ENCODE measurements at places on chromosomes 2 and 18.

- no peak for DNase-seq
Measured at GRCh38 chr2:55296393-55296792, 27.4 kb upstream of the MTIF2 start.

GRCh38 chr18:40341701-40342100 is 1613.3 kb upstream of the PIK3C3 start:
- DNase-seq: no peak

GRCh38 chr2:217248312-217248935 is 388.6 kb upstream of the TNP1 start:
- peak; percentile 84 for DNase-seq

GRCh38 chr18:42192251-42193248 is 237.5 kb downstream of the PIK3C3 start:
- DNase-seq: peak; percentile 88

DNA sequence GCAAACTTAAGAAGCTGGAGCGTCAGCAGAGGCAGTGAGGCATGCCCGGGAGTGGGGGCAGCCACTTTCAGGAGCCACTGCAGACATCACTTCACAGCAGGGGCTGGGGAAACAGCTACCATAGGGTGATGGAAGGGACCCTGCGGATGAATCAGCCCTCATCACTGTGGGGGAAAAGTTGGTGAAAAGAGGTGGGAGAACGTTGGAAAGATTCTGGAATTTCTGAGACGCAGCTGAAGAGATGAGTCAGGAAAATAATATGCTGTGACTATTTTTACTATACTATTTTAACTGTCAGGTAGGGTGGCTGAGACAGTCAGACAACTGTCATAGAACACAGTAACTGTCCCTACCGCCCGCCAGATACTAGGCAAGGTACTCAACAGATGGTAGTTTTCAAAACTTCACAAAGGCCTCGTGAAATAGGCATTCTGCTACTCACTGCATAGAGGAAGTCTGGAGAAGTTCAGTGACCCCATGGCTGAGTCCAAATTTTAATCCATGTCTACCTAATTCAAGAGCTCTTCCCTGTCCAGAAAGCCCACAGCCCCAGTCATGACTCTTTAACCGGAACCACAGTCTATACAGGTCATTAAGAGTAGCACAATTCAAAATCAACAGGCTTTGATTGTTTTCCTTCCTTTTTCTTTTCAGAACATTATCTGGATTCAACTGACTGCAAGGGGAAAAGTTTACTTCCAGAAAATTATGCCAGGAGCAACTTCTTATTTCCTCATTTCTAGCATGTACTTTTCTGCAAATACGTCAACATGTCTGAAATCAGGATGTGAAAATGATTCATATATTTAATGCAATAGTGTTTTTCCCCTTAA is 39.3 kb upstream of the EPB41L3 start:
- no peak for DNase-seq

DNA sequence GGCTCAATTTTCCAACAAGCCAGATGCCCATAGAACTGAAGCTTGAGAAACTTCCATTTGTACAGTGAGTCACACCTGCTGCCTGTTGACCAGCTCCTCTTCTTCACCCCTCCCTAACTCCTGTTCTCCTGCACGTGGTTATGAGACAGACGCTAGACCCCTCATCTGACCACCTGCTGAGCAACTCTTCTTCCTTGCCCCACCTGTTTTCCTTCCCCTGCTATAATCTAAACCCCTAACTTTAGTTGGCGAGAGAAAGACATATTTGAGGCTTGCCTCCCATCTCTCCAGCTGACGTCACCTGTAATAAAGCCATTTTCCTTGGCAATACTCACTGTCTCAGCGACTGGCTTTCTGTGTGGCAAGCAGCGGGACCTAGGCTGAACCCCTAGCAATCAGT is 22.3 kb upstream of the ITM2C start:
- no peak for DNase-seq

- DNase-seq: peak; percentile 87
Measured at GRCh38 chr2:47360927-47361326, 42.0 kb upstream of the MSH2 start.

DNA sequence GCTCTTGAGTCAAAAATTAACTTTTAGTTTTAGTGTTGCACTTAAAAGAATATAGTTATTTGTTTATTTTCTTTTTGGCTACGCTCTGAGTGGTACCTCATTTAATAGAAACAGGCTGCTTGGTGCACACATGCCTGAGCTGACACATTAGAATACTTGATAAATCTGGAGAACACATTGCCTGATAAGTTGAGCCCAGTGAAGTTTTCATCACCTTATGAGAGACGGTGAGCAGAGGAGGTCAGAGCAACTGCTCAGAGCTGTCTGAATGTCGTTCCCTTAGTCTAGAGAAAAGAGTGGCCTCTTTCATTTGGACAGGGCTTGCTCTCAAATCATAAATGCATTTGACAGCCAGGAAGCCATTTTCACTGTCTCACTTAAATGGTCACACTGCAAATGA is 715.9 kb downstream of the MBD2 start:
- no peak for DNase-seq

DNA sequence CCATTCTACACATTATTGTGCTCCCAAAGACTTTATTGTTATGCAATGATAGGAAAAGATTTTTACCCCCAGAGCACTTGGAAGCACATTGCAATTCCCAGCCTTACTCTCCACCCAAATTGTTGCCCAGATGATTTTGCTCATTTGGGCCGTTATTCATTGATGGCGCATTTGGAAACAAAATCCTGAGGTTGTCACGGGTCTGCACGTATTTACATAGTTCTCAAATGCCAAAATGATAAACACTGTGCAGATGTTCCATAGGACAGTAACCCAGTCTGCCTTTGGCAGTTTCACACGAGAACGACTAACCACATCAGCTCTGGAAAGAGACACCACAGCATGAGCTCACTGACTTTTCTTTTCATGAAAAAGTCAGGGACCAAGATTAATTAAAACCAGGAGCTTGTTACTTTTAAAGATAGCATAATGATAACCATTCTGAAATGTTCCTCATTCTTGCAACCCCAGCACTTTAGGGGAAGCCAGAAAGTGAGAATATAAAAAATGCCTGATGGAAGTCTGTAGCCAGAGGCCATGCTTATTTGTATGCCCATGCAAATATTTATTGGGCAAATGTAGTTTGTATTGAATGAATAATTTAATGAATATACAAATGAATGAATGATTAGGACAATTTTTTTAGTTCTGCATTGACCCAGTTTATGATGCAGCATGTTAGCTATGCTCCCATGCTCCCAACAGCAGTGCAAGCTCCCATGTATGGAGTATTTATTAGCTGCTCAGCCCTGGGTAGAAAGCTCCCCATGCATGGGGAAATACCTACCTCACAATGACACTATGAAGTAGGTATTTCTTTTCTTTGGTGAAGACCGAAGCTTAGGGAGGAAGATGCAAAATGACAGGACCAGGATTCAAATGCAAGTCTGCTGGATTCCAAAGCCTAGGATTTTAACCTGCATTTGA is 84.6 kb downstream of the MAIP1 start:
- peak; percentile 98 for DNase-seq

GRCh38 chr2:138943470-138943869 is 163.3 kb upstream of the NXPH2 start:
- no peak for DNase-seq

DNA sequence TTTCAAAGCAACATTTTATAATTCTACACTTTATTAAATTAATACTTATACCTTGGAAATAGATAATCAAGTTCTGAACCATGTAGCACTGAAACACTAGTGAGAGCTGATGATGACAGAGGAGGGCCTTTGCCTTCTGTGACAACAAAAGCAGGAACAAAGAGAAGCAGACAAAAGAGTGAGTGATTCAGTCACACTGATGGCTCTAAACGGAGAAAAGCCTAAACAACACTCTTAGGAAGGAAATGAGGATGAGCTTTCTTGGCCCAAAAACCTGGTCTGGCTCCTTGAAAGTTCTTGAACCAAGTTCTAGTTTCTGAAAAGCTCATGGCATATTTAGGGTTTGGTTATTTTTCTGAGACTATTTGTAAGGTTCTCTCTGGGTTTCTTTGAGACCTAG is 271.9 kb downstream of the DPP10 start:
- DNase-seq: no peak

DNA sequence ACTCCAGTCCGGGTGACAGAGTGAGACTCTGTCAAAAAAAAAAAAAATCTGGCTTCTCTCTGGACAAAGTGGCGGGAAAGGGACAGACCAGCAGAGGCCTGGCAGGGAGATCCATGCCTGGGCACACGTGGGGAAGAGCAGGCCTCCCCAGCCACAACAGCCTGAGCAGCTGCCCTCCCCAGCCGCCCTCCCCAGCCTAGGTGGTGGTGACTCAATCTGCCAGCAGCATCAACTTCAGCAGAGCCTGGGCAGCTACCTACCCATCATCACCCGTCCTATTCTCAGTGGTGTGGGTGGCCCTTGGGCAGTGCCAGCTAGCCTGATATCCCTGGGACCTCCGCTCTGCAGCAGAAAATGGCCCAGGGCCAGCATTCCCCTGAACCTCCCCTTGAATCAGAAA is 612.4 kb downstream of the FBXO15 start:
- no peak for DNase-seq

DNA sequence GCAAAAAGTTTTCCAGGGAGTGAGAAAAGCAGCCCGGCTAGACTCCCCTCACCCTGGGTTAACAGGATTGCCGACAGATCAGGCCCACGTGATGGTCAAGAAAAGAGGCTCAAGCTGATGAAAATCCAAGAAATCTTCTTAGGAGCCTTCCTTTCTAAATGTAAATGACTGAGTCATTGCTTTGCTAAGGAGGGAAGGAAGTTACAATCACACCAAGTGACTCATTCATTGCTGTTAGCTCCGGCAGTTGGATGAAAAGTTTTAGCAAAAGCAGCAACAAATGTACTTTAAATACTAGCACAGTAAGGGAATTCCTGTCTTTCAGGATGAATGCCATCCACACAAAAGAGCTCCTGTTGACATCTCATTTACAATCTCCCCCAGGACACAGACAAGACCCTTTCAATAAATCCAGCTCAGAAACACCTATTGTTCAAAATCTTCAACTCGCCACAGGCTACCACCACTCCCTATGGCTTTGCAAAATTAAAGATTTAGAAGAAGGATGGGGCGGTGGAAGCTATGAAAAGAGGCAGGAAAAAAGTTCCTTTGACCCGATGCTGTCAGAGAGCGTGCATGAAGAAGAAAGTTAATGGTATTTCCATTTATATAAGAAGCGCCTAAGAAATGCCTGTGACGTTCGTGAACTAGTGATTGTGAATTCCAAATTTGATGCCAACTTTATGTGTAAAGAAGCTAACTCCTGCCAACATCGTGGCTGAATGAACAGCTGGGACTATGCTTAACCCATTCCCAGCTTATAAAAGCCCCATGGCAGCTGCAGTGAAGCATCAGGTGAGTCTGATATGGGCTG is 153.7 kb downstream of the TGIF1 start:
- peak; percentile 99 for DNase-seq

DNA sequence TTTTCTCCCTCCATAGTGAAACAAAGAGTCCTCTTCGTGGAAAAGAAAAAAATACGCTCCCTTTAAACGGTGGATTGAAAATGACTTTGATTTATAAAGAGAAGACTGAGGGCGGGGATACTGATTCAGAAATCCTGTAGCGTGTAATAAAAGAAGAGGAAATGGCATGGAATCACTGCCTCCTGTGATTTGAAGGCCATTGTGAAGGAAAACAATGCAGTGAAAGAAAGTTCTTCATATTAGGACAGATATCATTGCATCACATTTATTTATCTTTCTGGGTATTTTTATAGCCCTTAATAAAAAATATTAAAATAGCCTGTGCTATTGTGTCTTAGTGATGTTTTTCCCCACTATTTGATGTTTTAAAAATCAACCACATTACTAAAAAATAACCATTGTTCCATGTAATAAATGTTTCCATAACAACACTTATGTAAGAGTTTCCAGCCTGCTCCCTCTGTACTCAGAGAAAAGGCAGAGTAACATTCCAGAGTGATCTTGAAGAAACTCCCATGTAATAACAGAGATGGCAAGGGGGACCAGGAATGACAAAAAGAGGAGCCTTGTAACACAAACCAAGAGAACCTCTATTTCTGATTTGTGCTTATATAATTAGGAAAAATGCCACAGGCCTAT is 8.0 kb downstream of the MRPL33 start:
- no peak for DNase-seq

- DNase-seq: no peak
Measured at GRCh38 chr18:69840001-69840400, 107.7 kb downstream of the CD226 start.

- no peak for DNase-seq
Measured at GRCh38 chr2:108128249-108128648, 111.5 kb upstream of the SULT1C3 start.

GRCh38 chr2:158773121-158773520 is 22.0 kb upstream of the DAPL1 start:
- DNase-seq: peak; percentile 46

GRCh38 chr2:48715042-48715899 is 40.3 kb downstream of the LHCGR start:
- peak; percentile 79 for DNase-seq

DNA sequence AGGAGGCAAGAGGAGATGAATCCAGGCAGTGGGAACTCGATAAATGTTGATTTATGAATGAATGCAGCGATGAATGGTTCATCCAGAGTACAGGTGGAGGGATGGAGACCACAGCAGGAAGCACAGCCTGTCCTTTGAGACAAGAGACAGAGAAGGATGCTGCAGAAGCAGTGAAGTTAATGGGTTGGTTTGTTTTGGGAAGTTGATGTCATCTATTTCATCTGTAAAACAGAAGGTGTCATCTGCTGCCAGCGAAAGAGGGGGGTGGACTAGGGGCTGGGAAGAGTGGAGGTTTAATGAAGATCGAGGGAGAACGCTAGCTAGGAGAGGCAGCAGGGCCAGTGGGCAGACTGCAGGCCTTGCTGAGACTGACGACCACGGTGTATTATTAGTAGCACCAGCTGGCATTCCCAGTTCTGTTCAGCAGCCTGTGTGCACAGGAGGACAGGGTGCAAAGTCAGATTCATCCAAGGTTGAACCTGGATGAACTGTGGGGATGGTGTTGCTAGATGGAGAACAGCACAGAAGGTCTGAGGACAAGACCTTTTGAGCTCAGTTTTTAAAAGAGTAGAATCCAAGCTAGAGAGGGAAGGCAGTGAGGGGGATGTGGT is 120.3 kb upstream of the CAPN13 start:
- DNase-seq: no peak

DNA sequence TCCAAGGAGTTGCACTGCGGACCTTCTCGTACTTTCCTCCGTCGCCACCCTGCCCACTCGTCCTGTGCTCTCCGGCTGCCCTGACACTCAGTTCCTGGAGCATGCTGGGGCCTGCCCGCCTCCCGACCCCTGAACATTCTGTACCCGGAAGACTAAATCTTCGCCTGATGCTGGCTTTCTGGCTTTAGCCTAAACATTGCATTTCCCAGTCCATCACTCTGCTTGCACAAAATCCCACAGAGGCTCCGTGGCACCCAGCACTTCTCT is 550 bp upstream of the SFXN5 start:
- no peak for DNase-seq

GRCh38 chr2:235162082-235162836 is 210.4 kb downstream of the SH3BP4 start:
- peak; percentile 3 for DNase-seq

DNA sequence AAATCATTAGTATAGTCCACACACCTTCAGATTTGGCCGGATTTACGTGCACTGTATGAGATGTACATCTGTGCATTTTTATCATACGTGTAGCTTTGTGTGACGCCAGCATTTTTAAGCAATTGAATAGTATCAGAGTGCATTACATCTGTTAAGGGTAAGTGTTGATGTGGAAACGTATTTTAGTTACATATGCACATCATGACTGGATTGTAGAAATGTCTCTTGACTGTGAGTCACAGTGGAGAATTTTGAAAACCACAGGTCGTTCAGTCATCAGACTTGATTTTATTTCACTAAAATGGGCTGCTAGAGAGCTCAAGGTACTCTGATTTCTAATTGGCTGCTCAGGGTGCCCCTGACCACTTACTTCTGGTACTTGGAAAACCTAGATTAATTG is 5.4 kb upstream of the GPBAR1 start:
- DNase-seq: peak; percentile 46
